ENCODE measurements at places on chromosomes 13 and 19. TPM values are rescaled to one million over a fixed set of nuclear protein-coding genes. Genes with fewer than 3 reads are reported as not detected.

- no peak for DNase-seq
Measured at GRCh38 chr13:98813993-98814392, 61.5 kb upstream of the SLC15A1 start.

DNA sequence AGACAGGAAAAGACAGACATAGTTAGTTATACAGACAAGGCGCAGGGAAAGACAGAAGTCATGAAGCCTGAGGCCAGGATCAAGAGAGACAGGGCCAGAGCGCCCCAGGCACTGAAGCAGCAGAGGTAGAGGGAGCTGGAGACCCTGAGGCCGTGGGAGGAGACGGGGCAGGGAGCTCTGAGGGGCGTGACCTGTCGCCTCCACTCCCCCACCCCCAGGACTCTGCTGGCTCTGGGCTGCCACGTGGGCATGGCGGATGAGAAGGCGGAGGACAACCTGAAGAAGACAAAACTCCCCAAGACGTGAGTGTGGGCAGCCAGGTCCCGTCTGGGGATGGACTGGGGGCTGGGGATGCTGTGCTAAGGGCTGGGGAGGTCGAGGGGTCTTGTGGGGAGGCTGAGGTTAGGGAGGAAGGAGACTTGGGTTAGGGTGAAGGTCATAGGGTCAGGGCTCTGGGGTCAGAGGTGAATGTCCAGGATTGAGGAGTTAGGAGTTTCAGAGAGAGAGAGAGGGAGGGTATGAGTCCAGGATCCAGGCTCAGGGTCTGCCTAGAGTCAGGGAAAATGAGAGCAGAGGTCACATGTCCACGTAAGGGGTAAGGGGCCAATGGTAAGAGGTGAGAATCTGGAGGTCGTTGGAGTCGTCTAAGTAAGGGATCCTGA is 31.1 kb downstream of the RYR1 start:
- DNase-seq: no peak

DNA sequence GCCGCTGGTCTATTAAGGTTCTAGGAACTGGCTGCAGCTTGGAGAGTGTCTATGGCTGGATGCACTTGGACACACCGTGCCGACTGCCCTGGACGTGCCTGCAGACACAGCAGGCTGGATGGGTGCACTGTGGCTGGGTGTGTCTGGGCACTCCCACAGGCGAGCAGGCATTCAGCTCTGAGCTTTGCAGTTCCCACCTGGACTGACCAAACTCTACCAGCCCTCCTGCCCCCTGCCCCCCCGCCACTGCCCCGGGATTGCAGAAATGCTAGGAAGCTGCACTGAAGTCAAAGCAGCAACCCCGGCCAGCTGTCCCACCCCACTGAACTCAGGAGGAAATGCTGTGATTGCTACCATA is 7.0 kb upstream of the LRP3 start:
- DNase-seq: no peak

DNA sequence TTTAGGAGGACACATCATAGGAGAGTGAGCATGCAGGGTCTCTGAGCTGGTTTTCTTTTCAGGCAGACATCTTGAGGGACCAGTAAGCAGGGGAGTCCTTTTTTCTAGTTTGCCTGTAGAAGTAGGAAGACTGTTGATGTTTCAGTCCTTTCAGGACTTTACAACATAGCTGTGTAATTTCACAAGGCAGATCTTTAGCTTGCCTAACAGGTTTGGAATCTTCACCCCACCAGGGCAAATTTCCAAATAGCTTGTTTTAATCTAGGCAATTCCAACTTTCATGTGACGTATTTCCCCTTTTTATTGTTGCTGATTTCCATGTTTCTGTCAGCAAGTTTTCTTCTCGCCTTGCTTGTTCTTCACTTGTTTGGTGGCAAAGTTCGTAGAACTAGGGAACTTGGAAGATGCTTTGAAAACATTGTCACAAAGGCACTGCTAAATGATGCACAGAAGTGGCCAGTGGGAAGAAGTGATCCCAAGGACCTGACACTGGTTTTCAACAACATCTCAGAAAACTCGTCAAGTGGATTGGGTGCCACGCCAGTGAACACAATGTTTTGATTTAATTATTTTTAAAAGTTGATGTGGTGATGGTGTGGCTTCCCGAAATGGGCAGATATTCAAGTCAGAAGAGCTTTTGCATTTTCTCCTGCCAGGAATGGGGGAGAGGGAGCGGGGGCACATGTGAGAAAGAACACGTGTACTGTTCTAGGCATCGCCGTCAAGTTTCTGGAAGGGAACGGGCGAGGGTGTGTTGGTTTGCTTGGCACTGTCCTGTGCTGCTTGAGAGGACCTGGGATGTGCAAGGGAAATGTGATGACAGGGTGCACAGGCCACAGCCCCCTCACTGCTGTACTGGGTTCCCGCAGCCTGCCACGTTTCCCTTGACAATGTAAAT is 418.6 kb downstream of the OXGR1 start:
- no peak for DNase-seq

- DNase-seq: peak; percentile 48
Measured at GRCh38 chr13:44921931-44922758, 67.1 kb downstream of the NUFIP1 start.

DNA sequence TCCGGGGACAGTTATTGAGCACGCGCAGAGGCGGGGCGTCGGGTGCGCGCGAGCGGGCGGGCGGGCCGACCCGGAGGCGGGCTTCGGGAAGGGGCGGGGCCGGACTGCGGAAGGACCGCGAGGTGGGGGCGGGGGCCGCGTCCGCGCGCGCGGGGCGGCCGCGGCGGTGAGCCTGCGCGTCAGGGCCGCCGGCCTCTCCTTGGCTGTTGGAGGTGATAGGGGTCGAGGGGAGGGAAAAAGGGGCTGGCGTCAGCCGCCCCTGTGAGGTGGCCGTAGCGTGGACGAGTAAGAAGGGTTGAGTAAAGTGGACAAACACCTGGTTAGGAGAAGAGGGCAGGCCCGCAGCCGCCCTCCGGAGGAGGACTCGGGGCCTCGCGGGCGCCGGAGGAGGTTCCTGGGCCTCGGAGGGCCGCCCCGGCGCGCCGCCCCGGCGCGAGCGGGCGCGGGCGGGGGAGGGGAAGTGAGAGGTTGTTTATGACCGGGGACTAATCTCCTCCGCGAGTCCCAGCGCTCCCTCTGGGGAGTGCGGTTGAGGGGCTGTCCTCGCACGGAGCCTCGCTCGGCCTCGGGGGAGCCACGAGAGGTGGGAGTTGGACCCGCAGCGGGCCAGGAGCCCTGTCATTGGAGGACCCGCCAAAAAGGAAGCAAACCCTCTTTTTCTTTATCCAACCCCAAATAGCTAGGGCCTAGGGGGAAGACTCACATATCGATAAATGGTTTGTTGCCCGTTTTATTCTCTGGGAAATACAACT is 547 bp upstream of the INTS6 start:
- no peak for DNase-seq

GRCh38 chr19:1872807-1873523 is 9.6 kb upstream of the KLF16 start:
- DNase-seq: no peak

DNA sequence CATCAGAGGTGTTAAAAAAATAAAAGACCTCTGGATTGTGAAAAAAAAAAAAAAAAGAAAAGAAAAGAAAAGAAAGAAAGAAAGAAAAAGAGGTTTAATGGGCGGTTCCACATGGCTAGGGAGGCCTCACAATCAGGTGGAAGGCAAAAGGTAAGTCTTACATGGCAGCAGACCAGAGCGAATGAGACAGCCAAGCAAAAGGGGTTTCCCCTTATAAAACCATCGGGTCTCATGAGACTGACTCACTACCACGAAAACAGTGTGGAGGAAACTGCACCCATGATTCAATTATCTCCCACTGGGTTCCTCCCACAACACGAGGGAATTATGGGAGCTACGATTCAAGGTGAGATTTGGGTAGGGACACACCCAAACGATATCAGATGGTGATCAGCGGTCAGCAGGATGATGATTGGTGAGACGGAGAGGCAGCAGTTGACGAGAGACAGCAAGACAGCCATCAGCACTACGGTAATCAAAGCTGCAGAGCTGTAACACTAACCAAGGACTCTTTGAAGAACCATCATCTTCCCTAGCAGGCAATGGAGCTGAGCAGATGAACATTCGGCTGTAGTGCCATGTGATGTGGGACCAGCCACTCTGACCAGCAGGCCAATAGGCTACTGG is 3.9 kb upstream of the CD209 start:
- no peak for DNase-seq

The DCT gene
- total RNA-seq: not detected

- no peak for DNase-seq
Measured at GRCh38 chr19:54206030-54206830, 5.6 kb downstream of the RPS9 start.

GRCh38 chr13:64867856-64868255 is 2362.3 kb downstream of the PCDH9 start:
- no peak for DNase-seq

- DNase-seq: no peak
Measured at GRCh38 chr19:15974856-15975255, 26.0 kb downstream of the OR10H4 start.

DNA sequence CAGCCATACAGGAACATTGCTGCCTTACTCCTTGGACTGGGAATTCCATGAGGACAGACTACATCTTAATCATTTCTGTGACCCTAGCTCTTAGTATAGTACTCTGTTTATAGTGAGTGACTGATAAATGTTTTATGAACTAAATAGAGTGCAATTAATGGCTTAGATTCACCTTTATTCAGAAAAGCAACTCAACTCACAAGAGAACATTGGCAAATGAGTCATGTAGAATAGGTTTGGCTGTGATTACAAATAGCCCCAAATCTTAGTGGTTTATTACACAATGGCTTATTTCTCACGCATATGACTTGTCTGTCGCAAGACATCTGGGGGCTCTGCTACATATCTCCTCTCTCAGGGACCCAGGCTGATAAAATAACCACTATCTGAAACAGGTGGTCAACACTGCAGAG is 121.6 kb upstream of the KL start:
- DNase-seq: no peak

- no peak for DNase-seq
Measured at GRCh38 chr13:55497486-55497885, 1643.2 kb upstream of the PRR20A start.

The POSTN gene
- 0.58 TPM for total RNA-seq

DNA sequence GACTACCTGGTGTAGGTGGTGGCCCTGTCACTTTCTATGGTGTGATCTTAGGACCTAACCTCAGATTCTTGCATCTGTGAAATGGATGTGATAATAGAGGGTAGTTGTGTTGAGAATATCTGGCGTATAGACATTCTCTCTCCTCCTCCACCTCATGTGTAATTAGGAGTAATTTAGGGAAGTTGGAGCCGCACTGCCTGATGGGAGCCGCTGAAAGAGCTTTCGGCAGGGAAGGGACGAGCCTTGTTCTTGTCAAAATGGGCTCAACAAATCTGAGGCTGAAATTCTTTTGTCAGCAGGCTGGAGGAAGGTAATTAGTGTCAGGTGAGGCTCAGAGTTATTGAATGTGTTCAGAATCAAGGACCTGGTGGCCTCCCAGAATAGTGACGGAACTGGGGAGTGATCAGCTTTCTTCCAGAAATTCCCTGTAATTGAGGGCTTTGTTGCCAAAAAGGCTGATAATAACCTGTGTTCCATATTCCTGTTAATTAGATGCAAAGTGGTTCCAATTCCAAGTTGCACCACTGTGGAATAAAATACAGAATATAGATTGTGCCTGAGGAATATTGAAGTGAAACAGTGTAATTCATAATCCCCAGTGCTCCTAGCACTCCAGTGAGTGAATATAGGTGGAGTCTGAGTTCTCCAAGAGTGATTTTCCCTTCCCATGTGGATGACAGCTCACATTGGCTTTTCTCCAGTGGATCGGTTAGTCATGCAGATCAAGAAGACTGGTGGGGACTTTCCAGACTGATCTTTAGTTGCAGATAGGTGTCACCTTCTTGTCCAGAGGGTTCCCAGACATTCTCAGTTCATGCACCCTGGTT is 47.5 kb downstream of the SPATA13 start:
- peak; percentile 6 for DNase-seq

DNA sequence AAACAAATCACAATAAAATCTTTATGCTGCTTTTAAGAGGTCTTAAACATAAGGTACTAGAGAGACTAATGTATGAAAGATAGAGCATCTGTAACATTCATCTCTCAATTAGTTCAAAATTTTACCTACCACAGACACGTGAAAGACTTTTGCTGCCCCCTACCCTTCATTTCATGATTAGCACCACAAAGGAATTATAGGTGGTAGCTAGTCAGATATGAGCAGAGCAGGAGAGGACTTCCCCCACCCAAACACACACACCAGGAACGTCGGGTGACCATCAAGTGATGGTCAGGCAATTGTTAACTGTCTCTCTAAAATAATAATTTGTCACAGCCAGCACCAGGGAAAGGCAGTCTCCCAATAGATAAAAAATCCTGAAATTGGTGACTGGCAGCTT is 1531.7 kb upstream of the SPRY2 start:
- peak; percentile 18 for DNase-seq

Data from NCI-H460 (cell line).